ENCODE measurements at places on chromosomes 7 and 10. TPM values are rescaled to one million over a fixed set of nuclear protein-coding genes. Genes with fewer than 3 reads are reported as not detected.

The ARHGEF5 gene
- total RNA-seq, result 4.5 TPM

The SPACDR gene
- total RNA-seq, result 2.6 TPM

The TSPAN12 gene
- 0.73 TPM for total RNA-seq

The AKR1C8 gene
- total RNA-seq, result not detected

The CAV1 gene
- 614 TPM for total RNA-seq

The WNT8B gene
- not detected for total RNA-seq

The ATG9B gene
- under 0.01 TPM for total RNA-seq

The LRRD1 gene
- not detected for total RNA-seq

The ALOX5 gene
- total RNA-seq, result not detected

The DKK1 gene
- total RNA-seq, result 71.0 TPM

The CYP51A1 gene
- total RNA-seq, result 232 TPM

The MAP3K8 gene
- 12.6 TPM for total RNA-seq

The MINDY4 gene
- 8.6 TPM for total RNA-seq

The EFCAB10 gene
- total RNA-seq, result not detected

The ARMC3 gene
- total RNA-seq, result not detected

The MPP7 gene
- 0.29 TPM for total RNA-seq

The CAV2 gene
- total RNA-seq, result 79.1 TPM

The AKR1D1 gene
- total RNA-seq, result not detected

The CALHM1 gene
- total RNA-seq, result not detected

The ZNF800 gene
- 13.7 TPM for total RNA-seq

The OIT3 gene
- 0.17 TPM for total RNA-seq

The SPDYE2B gene
- total RNA-seq, result not detected

The TUBAL3 gene
- total RNA-seq, result not detected

The WIPF3 gene
- under 0.01 TPM for total RNA-seq

The CUBN gene
- total RNA-seq, result 3.3 TPM

The EBLN1 gene
- total RNA-seq, result not detected

The CPA4 gene
- total RNA-seq, result 8.4 TPM

The SPDYE1 gene
- not detected for total RNA-seq

The DYNC1I1 gene
- 0.66 TPM for total RNA-seq

The ASB4 gene
- not detected for total RNA-seq

The CCL24 gene
- not detected for total RNA-seq

The FAM241B gene
- 0.29 TPM for total RNA-seq

The CFAP69 gene
- total RNA-seq, result 5.5 TPM

The LCOR gene
- total RNA-seq, result 20.8 TPM

The ITGB8 gene
- total RNA-seq, result 25.0 TPM

The CALCR gene
- not detected for total RNA-seq

The KLLN gene
- total RNA-seq, result 1.2 TPM

The SCART1 gene
- 3.0 TPM for total RNA-seq

The CPEB3 gene
- total RNA-seq, result 0.66 TPM

The FANK1 gene
- 1.3 TPM for total RNA-seq

The TWIST1 gene
- total RNA-seq, result 118 TPM

The LRRTM3 gene
- not detected for total RNA-seq

The CFAP70 gene
- 1.7 TPM for total RNA-seq

The DRGX gene
- total RNA-seq, result not detected

The STEAP1B gene
- 25.9 TPM for total RNA-seq

The SDHAF3 gene
- 3.5 TPM for total RNA-seq

The CALN1 gene
- not detected for total RNA-seq

The SERPINE1 gene
- 260 TPM for total RNA-seq

The SVOPL gene
- total RNA-seq, result not detected

The MYOZ1 gene
- 0.33 TPM for total RNA-seq
